ENCODE measurements at places on chromosomes 4 and X.

- DNase-seq, result no peak
Measured at GRCh38 chr4:15931451-15932210, 6.9 kb downstream of the FGFBP1 start.

GRCh38 chr4:97457253-97457652, 686.0 kb downstream of the STPG2 start:
- no peak for DNase-seq

- no peak for DNase-seq
Measured at GRCh38 chrX:47645530-47645929, 4.8 kb downstream of the ELK1 start.

- no peak for DNase-seq
Measured at GRCh38 chrX:40663880-40664630, 16.7 kb upstream of the CXorf38 start.

- no peak for DNase-seq
Measured at GRCh38 chr4:11341337-11342043, 87.2 kb downstream of the HS3ST1 start.

GRCh38 chr4:116343809-116344208, 741.6 kb downstream of the TRAM1L1 start:
- DNase-seq, result no peak

DNA sequence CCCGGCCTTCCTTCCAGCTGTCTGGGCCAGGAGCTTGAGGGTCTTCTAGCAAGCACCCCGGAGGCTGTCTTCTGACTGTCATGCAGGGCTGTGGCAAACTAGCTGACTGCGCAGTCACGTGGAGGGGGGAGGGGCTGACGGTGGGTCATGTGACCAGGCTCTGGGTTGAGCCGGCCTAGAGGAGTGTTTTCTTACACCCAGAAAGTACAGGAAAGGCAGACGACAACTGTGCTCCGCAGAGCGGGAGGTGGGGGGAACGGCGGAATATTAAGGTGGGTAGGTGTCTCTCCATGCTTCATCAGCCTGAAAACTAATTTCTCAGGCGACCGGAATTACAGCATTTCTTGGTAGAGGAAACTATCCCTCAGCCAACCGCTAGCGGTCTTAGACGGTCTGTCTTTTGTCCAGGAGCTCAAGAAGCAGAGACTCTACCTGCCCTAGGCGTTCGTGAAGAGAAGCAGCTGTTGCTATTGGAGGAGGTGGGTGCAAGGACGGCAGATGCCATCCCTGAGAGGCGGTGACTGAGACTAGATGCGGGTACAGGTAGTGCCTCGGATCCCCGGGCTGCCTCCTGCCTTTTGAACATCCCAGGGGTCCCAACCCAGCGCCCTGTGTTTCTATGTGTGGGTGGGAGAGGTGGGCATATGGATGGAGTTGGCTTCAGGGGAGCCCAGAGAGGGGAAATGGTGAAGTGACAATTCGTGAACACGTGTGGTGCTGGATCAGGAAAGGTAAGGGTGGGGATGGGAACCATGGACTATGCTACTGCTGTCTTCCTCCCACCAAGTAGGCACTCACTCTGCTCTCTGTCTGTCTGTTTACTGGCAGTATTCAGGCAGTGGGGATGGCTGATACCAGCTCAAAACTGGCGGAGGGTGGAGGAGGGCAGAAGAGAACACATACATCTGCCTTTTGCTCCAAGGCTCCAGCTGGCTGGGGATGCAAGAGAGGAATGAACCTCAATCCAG, 8.8 kb downstream of the GPRASP1 start:
- peak; percentile 53 for DNase-seq

- DNase-seq, result no peak
Measured at GRCh38 chrX:68185161-68185560, 248.1 kb downstream of the OPHN1 start.

- no peak for DNase-seq
Measured at GRCh38 chrX:116694046-116694445, 231.3 kb upstream of the CT83 start.

DNA sequence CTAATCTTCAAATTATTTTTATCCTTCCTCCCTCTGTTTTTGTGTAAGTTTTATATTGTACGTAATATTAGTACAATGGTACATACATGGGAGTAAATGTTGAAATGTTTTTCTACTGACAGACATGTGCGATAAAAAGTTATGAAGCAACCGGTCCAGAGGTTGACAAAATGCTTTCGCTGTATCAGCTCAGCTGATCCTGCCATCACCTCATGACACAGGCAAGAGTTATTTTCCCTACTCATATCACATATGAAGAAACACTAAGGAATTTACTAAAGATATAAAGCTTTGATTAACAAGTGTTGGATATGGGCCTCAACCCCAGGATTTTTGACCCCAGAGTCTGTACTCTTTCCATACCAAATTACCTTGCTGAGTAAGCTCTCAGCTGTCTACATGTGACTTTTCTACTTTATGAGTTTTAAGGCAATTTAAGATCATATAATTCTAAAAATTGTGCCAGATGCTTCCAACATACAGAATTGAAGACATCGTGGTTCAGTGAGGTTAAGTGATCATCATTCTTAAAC, 50.0 kb downstream of the CLCN5 start:
- DNase-seq, result no peak

GRCh38 chrX:150643271-150643670, 49.9 kb upstream of the MTMR1 start:
- DNase-seq, result no peak

GRCh38 chr4:189304167-189304566, 636.5 kb upstream of the FRG1 start:
- DNase-seq, result no peak

- DNase-seq, result no peak
Measured at GRCh38 chr4:36269101-36269500, 12.3 kb upstream of the DTHD1 start.

GRCh38 chrX:96576368-96576767, 108.3 kb upstream of the DIAPH2 start:
- DNase-seq, result no peak

GRCh38 chrX:155056471-155056870, 14.5 kb downstream of the CMC4 start:
- DNase-seq, result no peak

- no peak for DNase-seq
Measured at GRCh38 chrX:64850371-64851082, 125.7 kb downstream of the ZC4H2 start.

DNA sequence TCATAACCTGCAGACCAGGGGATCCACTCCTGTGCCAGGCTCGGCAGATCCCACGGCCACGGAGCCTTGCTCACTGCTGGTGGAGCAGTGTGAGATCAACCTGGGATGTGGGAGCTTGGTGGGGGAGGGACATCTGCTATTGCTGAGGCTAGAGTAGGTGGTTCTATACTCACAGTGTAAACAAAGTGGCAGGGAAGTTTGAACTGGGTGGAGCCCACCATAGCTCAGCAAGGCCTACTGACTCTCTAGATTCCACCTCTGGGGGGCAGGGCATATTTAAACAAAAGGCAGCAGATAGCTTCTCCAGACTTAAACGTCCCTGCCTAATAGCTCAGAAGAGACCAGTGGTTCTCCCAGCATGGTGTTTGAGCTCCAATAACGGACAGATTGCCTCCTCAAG, 54.7 kb upstream of the EPHA5 start:
- no peak for DNase-seq

- DNase-seq, result no peak
Measured at GRCh38 chrX:73728602-73729001, 165.6 kb downstream of the CHIC1 start.

DNA sequence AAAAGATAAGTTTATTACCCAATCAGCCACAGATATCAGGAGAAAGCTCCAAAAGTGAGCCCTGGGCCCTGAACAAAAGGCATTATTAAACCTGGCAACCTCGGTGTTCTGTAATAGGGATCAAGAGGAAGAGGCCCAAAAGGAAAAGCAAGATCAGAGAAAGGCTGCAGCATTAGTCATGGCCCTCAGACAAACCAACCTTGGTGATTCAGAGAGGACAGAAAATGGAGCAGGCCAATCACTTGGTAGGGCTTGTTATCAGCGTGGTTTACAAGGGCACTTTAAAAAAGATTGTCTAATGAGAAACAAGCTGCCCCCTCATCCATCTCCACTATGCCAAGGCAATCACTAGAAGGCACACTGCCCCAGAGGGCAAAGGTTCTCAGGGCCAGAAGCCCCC, 75.7 kb downstream of the AGTR2 start:
- DNase-seq, result no peak

DNA sequence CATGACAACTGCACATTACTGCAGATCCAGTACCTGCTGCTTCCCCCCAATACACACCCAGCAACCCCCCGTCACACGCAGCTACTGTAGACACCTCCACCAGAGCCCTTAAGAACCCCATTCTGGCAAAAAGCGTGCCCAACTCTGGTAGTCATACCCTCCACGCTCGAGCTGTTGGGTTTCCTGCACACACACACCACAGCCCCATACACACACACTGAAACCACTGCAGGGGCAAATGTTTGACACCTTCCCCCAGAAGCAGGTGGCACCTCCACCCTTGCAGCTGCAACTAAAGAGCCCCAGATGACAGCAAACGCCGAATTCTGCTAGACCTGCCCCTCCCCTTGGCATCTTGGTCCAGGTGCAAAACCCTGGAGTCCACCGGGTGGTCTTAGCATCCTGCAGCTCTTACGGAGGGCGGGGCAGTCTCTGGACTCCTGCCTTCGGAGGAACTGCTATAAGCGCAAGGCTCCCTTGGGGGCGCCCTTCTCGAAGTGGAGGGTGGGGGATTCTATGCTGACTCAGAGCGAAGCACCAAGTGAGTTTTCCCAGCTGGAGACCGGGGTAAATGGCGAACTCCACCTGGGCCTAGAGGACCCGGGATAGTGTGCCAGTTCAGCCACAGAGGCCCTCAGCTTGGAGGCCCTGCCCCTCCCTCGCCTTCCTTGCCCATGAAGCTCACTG, 1.5 kb downstream of the FRMPD3 start:
- no peak for DNase-seq

- no peak for DNase-seq
Measured at GRCh38 chr4:40713798-40714197, 36.0 kb upstream of the NSUN7 start.

DNA sequence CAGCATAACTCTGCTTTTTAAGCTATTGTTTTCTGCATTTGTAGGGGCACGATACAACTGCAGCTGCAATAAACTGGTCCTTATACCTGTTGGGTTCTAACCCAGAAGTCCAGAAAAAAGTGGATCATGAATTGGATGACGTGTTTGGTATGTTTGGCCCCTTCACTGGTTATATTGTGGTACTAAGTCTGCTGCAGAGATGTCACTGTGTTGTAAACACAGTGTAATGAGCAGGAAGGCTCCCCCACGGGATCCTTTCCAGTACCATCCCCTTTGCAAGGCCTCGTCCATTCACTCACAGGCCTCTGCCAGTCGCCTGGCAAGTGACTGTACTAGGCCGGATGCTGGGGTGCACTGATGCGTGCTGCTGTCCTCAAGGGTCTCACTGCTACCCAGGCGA, 13.8 kb downstream of the CYP4V2 start:
- no peak for DNase-seq

DNA sequence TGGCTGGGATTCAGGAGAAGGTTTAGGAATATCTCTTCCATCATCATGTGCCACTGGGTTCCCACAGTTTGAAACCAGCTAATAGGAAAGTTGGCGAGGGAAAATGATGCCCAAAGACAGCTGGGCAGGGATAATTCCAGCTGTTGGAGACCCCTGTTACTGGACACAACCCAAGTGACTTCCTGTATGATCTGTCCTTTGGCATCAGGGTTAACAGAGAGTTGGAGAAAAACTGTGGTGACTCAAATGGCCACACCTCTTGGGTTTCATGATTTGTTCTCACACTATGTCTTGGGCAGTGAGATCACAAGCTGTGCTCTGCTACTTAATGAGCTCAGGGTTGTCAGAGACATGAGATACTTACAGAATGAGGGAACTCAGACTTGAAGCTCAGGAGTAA, 3.8 kb downstream of the FGF16 start:
- DNase-seq, result no peak

GRCh38 chrX:79645749-79646148, 278.6 kb upstream of the ITM2A start:
- DNase-seq, result no peak

- DNase-seq, result no peak
Measured at GRCh38 chr4:55255179-55255578, 90.9 kb upstream of the SRD5A3 start.

- DNase-seq, result no peak
Measured at GRCh38 chr4:43456383-43456782, 563.9 kb downstream of the GRXCR1 start.

DNA sequence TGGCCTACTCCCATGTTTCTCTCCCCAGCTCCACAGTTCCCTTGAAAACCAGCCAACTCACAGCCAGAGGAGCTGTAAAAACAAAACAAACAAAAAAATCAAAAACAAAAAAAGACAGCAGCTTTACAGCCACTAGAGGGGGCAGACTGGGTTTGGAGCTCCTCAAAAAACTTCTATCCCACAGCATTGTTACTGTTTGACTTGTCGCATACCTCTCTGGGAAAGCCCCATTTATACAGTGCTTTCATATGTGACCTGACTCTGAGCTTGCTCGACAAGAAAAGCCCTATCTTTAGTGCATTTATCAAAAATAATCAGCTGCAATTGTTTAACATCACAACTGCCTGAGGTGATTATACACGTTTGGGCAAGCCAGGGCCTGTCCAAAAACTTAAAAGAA, 21.6 kb downstream of the TSPAN6 start:
- DNase-seq, result no peak

GRCh38 chr4:120829113-120829831, 93.3 kb downstream of the PRDM5 start:
- DNase-seq, result no peak

GRCh38 chrX:111182997-111183396, 87.0 kb downstream of the PAK3 start:
- DNase-seq, result no peak

Measured in Panc1 (cell line).